ENCODE measurements at places on chromosomes 12 and 14. TPM values are rescaled to one million over a fixed set of nuclear protein-coding genes. Genes with fewer than 3 reads are reported as not detected.

GRCh38 chr12:50072198-50072907, 12.8 kb upstream of the SMARCD1 start:
- DNase-seq = no peak

Gene CHGA
- 5.0 TPM for total RNA-seq

DNA sequence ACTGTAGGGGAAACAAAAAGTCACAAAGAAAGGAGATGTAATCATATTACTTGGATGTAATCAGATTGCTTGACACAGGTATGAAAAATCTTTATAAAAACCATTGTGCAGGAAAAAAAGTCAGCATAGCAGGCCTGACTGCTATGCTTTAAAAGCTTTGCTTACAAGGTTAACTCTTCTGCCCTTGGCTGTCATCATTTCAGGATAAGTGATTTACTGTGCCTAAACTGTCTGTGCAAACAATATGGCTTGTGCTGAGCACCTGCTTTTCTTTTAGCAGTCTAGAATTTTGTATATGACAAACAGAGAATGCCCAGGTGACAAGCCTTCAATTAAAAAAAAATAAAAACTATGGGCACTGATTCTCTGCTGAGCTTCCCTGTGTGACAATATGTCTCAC, 63.8 kb upstream of the PLEKHG7 start:
- DNase-seq = no peak

Gene JDP2
- 54.9 TPM for total RNA-seq

DNA sequence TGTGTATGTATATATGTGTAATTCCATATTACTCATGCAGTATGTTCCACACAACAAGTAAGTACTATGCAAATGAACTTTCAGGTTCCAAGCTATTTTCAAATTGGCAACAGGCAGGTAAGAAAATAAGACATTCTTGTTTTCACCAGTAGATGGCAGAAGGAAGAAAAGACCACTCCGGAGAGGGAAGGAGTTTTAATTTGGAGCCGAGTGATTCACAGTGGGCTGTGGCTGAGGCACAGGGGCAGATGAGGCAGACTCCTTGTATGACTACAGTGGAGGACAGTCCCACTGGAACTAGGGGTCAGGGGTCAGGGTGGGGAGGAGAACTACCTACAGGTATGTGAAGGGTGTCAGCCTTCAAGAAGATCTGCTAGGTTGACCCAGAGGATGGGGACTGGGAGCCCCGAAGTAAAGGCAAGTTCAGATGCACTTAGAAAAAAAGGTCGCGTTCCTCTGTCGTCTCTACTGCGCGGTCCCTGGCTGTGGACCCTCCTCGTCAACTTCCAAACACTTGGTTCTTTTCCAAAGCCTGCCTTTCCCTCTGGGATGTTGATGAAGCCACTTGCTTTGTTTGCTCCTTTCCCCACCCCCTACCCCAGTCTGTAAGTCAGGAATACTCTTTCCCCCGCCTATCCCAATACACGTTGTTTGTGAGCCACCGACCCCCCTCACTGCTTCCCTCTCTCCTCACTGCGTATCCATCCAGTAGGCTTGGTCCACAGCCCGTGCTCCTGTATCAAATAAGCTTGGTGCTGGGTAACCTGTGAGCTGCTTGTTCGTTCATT, 24.1 kb downstream of the DDX47 start:
- DNase-seq = no peak

GRCh38 chr12:6526201-6526600, 8.1 kb upstream of the GAPDH start:
- DNase-seq = no peak

- DNase-seq = no peak
Observed at GRCh38 chr14:30957813-30958370, 67.6 kb upstream of the AP4S1 start.

Gene STXBP6
- 15.2 TPM for total RNA-seq

Gene KRT5
- not detected for total RNA-seq

DNA sequence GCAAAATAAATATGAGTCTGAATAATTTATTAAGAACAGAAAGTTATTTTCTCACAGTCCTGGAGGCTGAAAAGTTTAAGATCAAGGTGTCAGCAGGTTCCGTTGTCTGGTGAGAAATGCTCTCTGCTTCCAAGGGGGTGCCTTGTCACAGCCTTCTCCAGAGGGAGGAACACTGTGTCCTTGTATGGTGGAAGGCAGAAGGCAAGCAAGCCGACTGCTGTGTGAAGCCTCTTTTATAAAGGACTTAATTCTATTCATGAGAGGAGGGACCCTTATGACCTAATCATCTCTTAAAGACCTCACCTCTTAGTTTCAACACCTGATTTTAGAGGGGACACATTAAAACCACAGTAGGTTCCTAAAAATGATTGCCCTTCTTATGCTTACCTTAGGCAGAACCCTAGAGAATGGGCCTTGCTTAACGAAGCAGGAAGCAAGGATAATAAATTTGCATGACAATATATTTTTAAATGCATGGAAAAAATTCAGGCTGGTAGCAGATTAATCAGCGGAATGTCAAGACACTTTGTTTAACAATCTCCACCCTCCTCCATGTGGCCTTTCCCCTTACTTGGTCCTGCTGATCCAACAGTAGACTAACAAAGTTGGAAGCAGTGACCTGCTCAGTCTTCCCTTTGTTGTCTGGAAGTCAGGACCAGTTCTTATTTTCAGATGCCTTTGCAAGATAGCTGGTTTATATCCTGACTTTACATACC, 154.9 kb downstream of the DYRK2 start:
- DNase-seq = no peak

DNA sequence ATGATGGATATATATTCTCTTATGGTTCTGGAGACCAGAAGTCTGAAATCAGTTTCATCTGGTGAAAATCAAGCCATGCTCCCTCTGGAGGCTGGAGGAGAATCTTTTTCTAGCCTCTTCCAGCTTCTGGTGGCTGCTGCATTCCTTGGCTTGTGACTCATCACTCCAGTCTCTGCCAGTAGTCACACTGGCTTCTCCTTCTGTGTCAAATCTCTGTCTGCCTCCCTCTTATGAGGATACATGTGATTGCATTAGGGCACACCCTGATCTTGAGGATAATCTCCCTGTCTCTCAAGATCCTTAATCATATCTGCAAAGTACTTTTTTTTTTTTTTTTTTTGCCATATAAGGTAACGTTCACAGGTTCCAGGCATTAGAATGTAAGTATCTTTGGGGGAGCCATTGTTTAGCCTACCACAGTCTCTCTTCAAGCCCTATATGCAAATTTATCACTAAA, 17.7 kb downstream of the DNAL1 start:
- DNase-seq = no peak

- DNase-seq = no peak
Observed at GRCh38 chr14:92323916-92324818, 1.2 kb downstream of the SLC24A4 start.

- peak; percentile 64 for DNase-seq
Observed at GRCh38 chr12:67394550-67394949, 125.4 kb downstream of the CAND1 start.

GRCh38 chr12:54882079-54882478, 27.8 kb downstream of the MUCL1 start:
- no peak for DNase-seq

Gene GRIP1
- 14.0 TPM for total RNA-seq

Gene IAPP
- not detected for total RNA-seq

- no peak for DNase-seq
Observed at GRCh38 chr12:13425766-13426165, 229.2 kb downstream of the EMP1 start.

Gene CNTN1
- 7.6 TPM for total RNA-seq

GRCh38 chr12:1881301-1881700, 37.2 kb downstream of the CACNA2D4 start:
- DNase-seq = no peak

Gene LMNTD1
- total RNA-seq = 1.9 TPM

Gene ADAMTS20
- total RNA-seq = not detected

DNA sequence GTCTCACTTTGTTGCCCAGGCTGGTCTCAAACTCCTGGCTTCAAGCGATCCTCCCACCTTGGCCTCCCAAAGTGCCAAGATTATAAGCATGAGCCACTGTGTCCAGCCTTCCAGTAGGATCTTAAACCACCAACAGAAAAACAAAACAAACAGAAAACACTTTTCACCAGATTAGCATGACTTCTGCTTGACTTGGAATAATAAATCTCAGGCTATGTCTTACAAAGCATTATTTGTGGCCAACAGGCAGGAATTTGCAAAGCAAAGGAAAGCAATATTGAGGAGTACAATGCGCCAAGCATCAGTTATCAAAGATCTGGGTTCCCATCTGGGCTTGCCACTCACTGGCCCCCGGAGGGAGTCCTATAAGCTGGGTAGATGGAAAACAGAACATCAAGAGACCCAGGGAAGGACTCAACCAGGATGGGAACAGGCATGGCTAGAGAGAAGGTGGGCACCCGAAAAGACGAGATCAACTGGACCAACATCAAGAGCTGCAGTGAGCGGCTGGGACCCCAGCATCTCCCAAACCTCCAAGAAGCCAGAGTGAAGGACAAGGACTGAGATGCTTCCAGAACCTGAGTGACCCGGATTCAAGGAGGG, 101.2 kb downstream of the TMEM30B start:
- no peak for DNase-seq

DNA sequence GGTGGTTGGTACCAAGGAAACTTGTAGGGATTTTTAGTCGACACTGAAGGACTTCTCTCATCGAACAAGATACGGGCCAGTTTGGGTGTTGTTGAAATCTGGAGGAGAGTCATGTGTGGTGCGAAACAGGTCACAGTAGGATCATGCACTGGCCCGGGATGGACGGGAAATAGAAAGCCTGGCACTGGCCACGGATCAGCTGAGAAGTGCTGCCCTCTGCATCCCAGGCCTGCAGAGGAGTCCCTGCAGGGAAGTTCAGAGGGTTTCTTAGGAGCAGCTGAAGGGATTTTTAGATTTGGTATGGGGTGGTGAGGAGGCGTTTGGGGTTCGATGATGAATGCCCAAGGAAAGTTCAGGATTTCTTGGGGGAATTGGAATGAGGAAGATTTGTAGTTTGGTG, 63.1 kb downstream of the TSPAN9 start:
- DNase-seq = no peak

DNA sequence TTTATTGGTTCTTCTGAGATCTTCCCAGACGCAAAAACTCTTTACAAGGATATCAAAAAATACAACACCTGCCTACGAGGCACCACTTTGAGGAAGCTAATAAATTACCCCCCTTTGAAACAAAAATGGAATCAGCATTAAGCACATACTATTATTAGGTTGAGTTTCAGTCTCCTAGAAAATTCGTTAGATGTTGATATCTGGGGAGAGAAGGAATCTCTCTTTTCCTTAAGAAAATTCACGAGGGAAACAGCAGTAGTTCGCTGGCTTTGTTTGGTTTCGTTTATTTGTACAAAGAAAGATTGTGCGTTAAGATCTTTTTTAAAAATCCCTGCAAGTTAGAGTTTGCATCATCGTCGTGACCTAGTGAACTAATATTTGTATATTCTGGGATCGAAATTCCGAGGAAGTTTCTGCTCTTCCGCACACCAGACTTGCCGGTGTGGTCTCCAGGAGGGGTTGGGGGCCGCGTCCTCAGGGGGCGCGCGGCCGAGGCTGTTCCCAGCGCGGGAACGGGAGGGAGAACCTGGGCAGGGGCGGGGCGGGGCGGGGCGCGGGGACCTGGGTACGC, 12.1 kb downstream of the NKX2-1 start:
- no peak for DNase-seq
